ENCODE measurements at places on chromosomes 3 and 15.

DNA sequence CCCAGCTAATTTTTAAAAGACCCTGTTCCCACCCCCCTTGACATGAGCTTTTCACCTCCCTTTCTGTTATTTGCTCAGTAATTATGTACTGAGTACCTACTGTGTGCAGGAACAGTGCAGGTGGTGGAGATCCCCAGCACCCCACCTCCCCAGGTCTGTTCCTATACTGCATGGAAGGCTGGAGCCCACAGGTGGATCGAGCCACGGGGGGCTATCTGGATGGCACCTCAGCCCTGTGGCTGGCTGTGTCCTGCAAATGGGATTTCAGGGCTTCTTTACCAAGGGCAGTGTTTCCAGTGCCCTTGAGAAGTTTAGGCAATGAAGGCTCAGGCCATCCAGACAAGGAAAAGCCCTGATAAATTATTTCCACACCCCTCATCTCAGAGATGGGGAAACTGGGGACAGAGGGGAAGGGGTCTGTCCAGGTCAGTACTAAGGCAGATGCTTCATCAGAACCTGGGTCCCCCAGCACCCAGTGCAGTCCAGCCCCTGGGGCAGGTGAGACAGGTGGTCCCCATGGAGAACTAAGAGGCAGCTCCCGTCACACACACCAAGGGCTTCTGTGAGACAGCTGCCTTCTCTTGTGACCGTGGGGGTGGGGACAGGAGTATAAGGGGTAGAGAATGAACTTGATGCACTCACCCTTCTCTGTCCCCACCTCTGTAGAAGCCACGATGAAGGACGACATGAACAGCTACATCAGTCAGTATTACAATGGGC is 109.6 kb downstream of the ETFA start:
- no peak for DNase-seq

DNA sequence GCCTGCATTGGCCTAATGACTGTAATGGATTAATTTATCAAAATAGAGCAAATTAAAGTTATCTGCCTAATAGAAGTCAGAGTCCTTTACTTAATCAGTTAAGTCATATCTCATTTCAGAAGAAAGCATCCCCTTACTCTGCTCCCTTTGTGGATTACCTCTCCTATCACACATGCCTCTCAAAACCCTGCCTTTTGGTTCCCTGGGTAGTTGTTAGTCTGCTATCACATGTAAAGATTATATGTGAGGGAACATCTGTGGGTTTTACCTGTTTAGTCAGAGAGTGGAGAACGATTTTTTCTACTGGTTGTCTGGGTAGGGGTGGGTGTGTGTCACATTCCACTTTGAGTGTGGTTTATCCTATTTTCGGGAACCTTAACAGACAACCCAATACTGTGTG is 16.4 kb downstream of the UBE2E2 start:
- DNase-seq: no peak

DNA sequence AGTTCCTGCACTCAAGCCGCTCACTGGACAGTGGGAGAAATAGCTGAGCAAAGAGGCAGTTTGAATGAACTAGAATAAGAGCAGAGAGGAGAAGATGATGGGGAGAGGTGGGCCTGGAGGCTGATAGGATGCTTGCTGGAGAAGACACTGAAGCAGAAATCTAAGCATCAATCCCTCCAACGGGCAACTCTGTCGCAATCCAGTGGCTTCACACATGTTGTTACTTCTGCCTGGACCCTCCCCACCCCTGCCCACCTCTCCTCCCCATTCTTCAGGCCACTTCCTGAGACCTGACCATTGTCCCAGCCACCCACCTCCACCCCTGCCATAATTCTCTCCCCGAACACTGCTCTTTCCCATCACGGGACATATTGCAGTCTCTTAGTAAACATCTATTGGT is 76.0 kb downstream of the SRGAP3 start:
- DNase-seq: no peak

GRCh38 chr3:26558257-26558656 is 64.3 kb upstream of the LRRC3B start:
- no peak for DNase-seq

- DNase-seq: no peak
Measured at GRCh38 chr3:180391001-180391400, 211.0 kb upstream of the TTC14 start.

Data from CD4-positive, alpha-beta T cell treated with Interleukin-12 subunit alpha and Interleukin-12 subunit beta, for 1 hour (primary cell).